Muscle of leg (tissue), 16 donors: ENCODE measurements at places on chromosomes 12 and 14. TPM values are rescaled to one million over a fixed set of nuclear protein-coding genes. Genes with fewer than 3 reads are reported as not detected.

MAP3K9 gene
- 0.27 TPM for polyA plus RNA-seq

KRT71 gene
- not detected for polyA plus RNA-seq

DNA sequence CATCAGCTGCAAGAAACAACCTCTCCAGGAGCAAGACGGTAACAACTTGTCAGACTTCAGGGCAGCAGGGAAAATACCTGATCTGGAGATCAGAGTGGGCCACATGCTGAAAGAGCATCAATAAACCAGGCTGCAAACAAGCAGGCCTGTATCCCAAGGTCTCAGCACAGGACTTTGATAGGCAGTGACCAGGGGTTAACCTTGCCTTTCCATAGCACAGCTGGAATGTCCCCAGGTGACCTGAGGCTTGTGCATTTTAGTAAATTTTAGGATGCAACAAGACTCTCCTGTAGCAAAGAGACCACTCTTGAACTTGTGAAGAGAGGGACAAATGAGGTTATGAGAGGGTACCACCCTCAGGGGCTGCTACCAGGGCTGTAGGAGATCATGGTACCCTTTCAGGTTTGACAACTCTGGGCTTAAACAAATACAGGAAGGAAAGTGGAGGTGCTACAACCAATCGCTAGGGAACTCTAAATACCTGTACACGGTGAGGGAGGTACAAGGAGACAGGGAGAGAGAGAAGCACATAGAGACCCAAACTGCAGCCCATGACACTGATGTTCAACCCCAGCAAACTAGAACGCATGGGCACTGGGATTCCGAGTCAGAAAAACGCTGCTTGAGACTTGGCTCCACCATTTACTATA lies 95.4 kb upstream of the EVL start:
- DNase-seq = no peak

AMDHD1 gene
- 0.23 TPM for polyA plus RNA-seq

DNA sequence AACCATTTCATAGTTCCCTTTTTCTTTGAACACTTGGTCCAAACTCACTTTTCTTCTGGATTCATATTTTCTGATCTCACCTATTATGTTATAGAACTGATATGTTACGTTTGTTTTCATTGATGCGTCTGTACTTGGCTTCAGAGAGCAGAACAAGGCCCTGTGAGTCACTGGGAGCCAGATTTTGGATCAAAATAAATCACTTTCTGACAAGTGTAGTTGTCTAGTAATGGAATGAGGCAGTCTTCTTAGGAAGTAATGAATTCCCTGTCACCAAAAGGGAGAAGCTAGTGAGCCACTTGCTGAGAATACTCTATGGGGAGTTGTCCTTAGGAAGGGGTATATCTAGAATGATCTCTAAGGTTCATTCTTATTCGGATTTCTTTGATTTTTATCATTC lies 10.2 kb downstream of the BICD1 start:
- no peak for DNase-seq

CNPY2 gene
- polyA plus RNA-seq = 47.7 TPM

DNA sequence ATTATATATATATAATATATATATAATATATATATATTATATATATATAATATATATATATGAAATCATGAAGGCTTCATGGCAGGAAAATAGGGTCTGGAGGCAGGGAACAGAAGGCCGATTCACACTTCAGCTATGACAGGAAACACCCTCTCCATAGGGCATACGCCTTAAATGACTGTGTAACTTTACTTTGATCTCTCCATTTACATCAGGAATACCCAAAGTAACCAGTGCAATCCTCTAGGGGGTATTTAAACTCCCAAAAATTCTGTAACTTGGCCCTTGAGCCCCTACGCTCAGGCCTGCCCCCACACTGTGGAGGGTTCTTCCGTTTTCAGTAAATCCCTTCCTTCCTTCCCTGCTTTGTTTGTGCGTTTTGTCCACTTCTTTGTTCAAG lies 40.4 kb upstream of the PPP2R5C start:
- no peak for DNase-seq

IGF1 gene
- polyA plus RNA-seq = 34.7 TPM

- peak; percentile 57 for DNase-seq
These were observed 27.1 kb upstream of the PCNX4 start for GRCh38 chr14:60064491-60065072.

DNA sequence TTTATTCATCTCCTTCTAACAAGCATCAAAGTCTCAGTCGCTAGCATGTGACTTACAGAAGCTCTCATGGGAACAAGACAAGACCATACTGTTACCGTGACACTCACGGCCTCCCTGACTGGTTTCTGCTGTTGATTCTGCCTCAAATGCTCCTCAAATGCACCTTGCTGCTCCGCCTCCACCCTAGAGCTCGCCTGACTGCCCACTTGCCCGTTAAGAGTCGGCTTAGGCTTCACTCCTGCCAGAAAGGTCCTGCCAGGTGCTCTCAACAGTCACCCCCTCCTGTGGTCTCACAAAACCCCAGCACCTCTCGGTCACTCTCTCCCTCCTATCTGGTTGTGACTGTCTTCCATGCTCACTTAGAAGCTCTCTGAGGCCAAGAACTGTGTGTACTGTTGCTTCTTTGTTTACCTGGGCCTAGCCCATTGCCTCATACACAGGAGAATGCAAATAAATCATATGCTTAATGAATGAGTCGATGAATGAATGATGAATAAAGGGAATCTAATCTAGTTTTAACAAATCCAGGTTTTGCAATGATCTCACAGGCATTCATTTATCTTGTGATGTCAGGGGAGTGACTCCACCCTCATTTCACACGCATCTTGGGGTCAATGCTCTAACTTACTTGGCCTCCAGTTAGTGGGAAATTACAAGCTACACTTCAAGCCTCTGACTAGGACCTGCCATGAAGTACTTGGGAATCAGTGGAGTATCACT lies 41.3 kb downstream of the SSH1 start:
- DNase-seq = no peak

GRCh38 chr12:63912651-63913050 lies 68.2 kb downstream of the SRGAP1 start:
- DNase-seq = no peak

- DNase-seq = peak; percentile 77
These were observed 233.5 kb downstream of the EFCAB11 start for GRCh38 chr14:89720741-89721729.
